ENCODE measurements at places on chromosomes 1 and 21. TPM values are rescaled to one million over a fixed set of nuclear protein-coding genes. Genes with fewer than 3 reads are reported as not detected.

DNA sequence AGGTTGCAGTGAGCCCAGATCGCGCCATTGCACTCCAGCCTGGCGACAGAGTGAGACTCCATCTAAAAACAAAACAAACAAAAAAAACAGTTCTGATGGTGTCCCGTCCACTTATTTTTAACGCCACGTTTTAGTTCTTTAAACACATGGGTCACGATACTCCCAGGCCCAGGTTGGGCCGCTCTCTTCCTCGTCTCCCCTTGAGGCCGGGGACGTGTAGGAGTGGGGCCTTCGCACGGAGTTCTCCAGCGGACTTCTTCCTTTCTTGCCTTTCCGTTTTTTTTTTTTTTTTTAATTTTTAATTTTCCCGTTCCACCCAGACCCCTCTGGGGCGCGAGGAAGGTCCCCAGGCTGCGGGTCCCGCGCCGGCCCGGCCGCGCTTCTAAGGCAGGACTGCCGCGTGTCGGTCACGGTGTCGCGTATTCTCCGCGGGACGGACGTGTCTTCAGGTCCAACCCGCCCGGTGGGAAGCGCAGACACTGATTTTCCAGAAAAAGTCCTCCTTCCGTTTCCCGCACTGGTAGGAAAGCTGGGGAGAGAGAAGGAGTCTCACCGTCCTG is 47.5 kb upstream of the SLC19A1 start:
- DNase-seq, result no peak

- no peak for DNase-seq
Measured at GRCh38 chr1:56576880-56577405, 2.4 kb downstream of the PLPP3 start.

DNA sequence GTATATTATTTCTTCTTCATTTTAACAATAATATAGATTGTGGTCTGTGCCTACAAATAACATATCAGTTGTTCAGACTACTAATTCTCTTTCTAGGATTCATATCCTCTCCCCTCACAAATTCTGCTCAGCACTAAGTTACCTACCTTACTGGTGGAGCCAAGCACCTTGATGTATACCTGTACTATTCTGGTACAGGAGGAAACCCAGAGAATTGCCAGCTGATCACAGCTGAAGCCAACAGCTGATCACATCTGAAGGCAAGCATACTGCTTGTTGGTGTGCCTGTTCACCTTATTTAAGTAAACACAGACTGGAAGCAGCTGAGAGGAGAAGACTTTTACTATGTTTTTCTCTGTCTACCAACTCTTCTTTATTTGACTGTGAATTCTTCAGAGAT is 101.8 kb downstream of the PBX1 start:
- no peak for DNase-seq

DNA sequence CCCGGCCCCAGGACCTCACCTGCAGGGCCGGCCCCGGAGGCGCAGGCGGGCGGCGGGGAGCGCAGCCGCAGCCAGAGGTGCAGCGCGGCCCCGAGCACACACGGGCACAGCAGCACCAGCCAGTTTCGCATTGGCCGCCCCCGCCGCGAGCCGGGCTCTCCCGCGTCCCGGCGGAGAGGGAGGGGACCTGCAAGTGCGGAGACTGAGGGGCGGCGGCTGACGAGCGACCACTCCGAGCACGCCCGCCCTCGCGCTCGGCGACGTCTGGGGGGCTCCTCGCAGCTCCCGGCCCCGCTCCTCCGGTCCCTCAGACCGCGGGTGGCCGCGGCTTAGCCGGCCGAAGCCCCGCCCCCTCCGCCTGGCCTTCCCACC is at the start of gene B3GALNT2:
TSS of gene B3GALNT2 (minus strand) at position 331 of the 372 bp plus-strand sequence. CDS start at position 131, 200 bp downstream.
- no peak for DNase-seq

DNA sequence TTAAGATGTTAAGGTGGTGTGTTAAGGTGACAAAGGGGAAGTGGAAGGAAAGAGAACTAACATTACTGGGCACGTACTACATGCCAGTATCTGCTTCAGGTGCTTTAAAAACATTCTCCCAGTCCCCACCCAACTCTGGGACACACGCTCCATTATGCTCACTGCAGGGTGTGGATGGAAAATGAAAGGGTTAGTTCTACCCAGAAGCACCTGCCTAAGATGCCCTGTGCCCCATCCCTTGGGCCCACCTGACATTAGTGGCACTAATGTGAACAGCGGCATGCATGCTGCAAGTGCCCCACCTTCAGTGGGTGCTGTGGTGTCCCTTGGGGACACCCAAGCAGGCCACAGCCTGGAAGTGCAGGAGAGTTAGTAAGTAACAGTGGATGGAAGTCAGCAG is 82.9 kb upstream of the CXADR start:
- DNase-seq, result no peak

- DNase-seq, result no peak
Measured at GRCh38 chr21:37939251-37939650, 23.0 kb upstream of the KCNJ6 start.

DNA sequence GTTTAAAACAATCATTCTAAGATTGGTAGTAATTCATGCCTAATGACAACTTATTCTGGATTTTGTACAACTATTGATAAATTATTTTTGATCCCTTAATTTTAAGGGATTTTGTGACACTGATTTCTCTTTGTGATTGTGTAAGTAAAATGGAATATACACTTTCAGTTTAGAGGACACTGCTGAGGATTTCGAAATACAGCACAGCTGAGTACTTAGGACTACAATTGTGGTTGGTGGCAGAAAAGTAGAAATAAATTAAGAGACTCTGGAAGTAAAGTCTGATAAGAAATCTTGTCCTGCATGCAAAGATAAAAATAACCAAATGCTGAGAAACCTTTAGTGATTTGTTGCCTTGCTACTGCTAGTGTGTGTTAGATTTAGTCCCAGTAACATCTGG is 40.0 kb downstream of the TYW3 start:
- DNase-seq, result no peak

- peak; percentile 63 for DNase-seq
Measured at GRCh38 chr1:2468540-2468939, 7.5 kb upstream of the PLCH2 start.

DNA sequence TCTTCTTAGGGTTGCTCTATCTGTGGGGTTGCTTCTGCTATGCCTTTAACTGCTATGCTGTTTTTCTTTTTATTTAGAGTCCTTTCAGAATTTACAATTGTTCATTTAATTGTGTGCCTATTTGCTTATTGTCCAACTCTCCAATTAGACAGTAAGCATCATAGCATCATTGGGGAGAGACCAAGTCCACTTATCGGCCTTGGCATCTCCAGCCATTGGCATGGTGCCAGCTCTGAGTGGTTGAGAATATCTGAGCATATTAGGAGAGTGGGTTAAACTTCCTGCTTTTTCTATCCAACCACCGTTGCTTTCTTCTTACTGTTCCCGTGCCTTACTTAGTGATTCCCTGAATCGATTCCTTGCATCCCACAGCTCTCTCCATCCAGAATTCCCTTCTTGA is 535.0 kb downstream of the AJAP1 start:
- DNase-seq, result no peak

DNA sequence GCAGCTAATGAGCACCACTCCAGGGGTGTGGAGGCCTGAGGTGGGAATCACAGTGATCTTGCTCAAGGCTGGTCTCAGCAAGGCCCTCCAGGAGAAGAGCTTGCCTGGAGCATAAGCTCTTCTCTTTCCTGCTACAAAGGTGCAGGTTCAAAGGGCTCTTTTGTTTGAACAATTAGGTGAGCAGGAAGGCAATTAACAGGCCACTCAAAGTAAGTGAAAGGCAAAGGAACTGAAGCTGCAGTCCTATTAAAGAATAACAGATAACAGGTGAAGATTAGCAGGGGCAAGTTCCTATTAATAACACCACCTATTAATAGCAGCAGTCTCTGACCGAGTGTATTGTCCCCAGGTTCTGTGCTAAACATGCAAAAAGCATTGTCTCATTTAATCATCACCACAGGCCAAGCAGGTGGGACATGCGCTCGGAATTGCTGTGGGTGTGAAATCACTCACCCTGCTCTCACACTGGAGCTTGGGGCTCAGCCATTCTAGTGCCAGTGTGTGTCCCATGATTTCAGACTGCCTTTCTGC is 113.8 kb downstream of the RHOU start:
- DNase-seq, result no peak

DNA sequence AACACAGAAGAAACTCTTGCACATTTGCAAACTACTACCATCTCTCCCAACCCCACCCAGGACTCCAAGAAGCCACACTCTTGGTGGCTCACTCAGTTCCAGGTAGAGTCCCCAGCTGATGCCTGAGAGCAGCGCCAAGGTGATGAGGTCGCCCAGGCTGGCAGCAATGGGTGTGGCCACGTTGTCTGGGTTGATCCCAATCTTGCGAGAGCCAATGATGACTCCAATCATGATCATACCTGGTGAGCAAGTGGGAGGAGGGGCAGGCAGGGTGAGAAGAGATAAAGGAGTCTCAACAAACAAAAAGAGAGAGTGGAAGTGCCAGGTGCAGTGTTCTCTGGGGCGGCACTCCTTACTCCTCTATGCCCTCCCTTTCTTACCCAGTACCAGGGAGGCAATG is 14.4 kb downstream of the SLC41A1 start:
- no peak for DNase-seq

DNAJB4 gene
- total RNA-seq, result 39.1 TPM

KIF26B gene
- total RNA-seq, result 22.0 TPM

All from cerebellum (tissue), 4 donors.